ENCODE measurements at places on chromosomes 4 and X. TPM values are rescaled to one million over a fixed set of nuclear protein-coding genes. Genes with fewer than 3 reads are reported as not detected.

GRCh38 chr4:75844151-75844662 lies 58.0 kb downstream of the PPEF2 start:
- no peaks in the 10 kb centered on the region for H3K4me1 ChIP-seq

The AREG gene
- total RNA-seq, result 0.52 TPM

DNA sequence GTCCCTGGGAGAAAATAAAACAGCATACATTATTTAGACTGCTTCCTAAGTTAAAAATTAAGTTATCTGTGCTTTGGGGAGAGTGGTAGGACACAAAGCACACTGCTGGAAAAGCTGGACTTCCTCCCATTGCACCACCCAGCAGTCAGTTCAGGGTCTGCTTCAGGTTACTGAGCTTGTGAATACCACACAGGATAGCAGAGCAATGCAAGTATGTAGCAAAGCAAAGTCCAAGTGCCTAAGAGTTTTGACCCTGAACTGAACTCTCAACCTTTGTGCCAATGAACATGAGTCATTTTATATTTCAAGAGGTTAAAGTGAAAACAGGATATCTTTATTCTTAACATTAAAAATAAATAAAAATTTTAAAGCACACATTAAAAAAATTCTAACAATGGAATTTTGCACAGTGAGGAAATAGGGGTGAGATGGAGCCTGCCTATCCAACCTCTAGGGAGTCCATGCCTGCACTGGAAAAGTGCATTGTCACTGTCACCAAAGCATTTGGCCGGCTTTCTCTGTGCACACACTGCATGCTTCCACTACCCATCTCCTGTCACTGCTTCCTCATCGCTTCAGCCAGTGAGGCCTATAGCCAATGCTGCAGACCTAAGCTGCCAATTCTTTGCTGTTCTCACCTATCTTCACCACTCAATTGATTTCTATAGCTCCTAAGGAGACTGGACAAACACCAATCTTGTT lies 50.9 kb downstream of the ABCG2 start:
- H3K27ac ChIP-seq, result no peak overlapping the region
- H3K4me3 ChIP-seq, result no peak overlapping the region
- H3K27me3 ChIP-seq, result peaks cover 3% of the 10 kb centered on the region
- H3K36me3 ChIP-seq, result no peaks in the 10 kb centered on the region

- no peak overlapping the region for H3K27ac ChIP-seq
- peaks cover 3% of the 10 kb centered on the region for H3K4me1 ChIP-seq
- no peaks in the 10 kb centered on the region for H3K36me3 ChIP-seq
These were observed 36.8 kb downstream of the RTL5 start for GRCh38 chrX:72094894-72095293.

GRCh38 chrX:6460893-6461490 lies 73.9 kb downstream of the VCX3A start:
- no peaks in the 10 kb centered on the region for H3K27me3 ChIP-seq
- DNase-seq, result no peak
- no peak overlapping the region for H3K27ac ChIP-seq
- no peaks in the 10 kb centered on the region for H3K4me1 ChIP-seq

The CTBP1 gene
- 189 TPM for total RNA-seq

DNA sequence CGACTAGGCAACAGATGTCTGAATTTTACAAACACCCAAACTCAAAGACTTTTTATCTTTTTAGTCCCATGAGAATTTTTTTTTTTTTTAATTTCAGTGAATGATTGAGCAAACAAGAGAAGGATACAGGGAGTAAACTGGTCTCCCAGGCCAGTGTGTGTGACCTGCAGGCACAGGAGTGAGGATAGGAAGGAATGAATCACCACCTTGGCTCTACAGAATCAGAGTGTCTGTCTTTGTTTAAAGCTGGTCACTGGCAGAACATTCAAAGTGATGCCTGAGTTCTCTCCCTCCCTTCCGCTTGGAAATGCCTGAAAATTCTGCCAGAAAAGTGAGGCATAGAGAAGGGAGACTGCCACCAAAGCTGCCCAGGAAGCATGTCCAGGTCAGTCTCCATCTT lies 69.5 kb downstream of the PARM1 start:
- no peaks in the 10 kb centered on the region for H3K36me3 ChIP-seq
- H3K27me3 ChIP-seq, result peaks cover 3% of the 10 kb centered on the region
- H3K27ac ChIP-seq, result no peak overlapping the region
- no peak overlapping the region for H3K4me3 ChIP-seq

- no peak for DNase-seq
- H3K4me3 ChIP-seq, result no peak overlapping the region
- no peak overlapping the region for H3K27ac ChIP-seq
These were observed 100.7 kb downstream of the EFNB1 start for GRCh38 chrX:68929332-68930150.

- H3K4me1 ChIP-seq, result peaks cover 9% of the 10 kb centered on the region
- H3K27me3 ChIP-seq, result no peaks in the 10 kb centered on the region
- H3K4me3 ChIP-seq, result no peak overlapping the region
These were observed 827 bp upstream of the RTL3 start for GRCh38 chrX:78659955-78660354.

The NOX1 gene
- not detected for total RNA-seq

The MAGEC1 gene
- not detected for total RNA-seq

- H3K27me3 ChIP-seq, result peaks cover 2% of the 10 kb centered on the region
- no peaks in the 10 kb centered on the region for H3K4me1 ChIP-seq
These were observed 59.6 kb upstream of the RASSF6 start for GRCh38 chr4:73679836-73680235.

DNA sequence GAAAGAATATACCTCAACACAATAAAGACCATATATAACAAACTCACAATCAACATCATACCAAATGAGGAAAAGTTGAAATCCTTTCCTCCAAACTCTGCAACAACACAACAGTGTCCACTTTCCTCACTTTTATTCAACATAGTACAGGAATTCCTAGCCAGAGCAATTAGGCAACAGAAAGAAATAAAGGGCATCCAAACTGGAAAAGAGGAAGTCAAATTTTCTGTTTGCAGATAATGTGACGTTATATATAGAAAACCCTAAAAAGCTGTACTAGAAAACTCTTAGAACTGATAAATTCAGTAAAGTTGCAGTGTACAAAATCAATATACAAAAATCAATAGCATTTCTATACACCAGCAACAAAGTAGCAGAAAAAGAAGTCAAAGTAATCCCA lies 107.6 kb downstream of the SOWAHB start:
- no peaks in the 10 kb centered on the region for H3K4me1 ChIP-seq
- H3K27ac ChIP-seq, result no peak overlapping the region
- H3K27me3 ChIP-seq, result peaks cover 9% of the 10 kb centered on the region
- H3K4me3 ChIP-seq, result no peak overlapping the region
- DNase-seq, result no peak

- H3K27me3 ChIP-seq, result peaks cover 20% of the 10 kb centered on the region
- no peaks in the 10 kb centered on the region for H3K4me1 ChIP-seq
- H3K4me3 ChIP-seq, result no peak overlapping the region
- H3K27ac ChIP-seq, result no peak overlapping the region
- no peak for DNase-seq
These were observed 12.7 kb upstream of the AADAT start for GRCh38 chr4:170102426-170102825.

The LDB2 gene
- total RNA-seq, result not detected

DNA sequence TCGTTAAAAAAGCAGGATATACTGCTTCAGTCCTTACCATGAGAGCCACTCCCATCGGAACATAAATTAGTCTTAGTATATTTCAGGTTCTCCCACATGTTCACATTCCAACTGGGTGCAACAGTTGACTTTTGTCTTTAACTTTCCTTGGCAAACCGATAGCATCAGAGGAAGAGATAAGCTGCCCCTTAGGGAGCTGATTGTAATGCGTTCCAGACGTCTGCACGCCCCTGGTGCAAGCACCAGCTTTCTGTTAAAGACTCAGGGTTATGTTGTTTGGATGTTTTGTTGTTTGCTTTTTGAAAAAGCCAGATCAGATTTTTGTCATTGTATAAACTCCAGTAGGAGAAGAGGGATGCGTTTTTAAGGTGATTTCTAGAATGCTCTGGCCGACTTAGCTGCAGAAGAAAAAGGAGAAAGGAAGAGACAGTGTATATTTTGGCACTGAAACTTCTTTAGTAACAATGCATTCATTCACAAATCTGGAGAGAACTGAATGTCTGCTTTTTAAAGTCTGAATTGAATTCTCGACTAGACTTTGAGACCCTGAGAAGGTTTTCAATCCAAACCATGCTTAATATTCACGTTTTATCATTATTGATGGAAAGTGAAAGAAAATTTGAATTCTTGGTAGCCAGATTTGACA lies 160.9 kb downstream of the CBR4 start:
- H3K4me3 ChIP-seq, result no peak overlapping the region
- no peaks in the 10 kb centered on the region for H3K36me3 ChIP-seq
- peaks cover 10% of the 10 kb centered on the region for H3K27me3 ChIP-seq
- no peak overlapping the region for H3K27ac ChIP-seq
- no peak for DNase-seq
- no peaks in the 10 kb centered on the region for H3K4me1 ChIP-seq

DNA sequence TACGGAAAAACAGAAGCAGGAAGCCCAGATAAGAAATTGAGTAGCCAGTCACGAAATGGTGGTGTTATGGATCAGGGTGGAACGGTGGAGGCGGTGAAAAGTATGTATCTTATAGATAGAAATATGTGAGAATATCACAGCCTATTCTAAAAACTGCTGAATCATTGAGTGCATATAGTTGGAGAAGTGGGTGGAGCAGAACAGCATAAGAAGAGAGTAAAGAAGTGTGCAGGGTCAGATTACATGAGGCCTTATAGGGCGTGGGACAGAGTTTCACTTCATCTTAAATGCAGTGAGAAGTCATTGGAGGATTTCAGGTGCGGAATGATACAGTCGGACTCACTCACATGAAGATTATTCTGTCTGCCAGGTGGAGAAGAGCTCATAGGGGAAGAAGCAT lies 293.1 kb downstream of the TRIML1 start:
- no peaks in the 10 kb centered on the region for H3K4me1 ChIP-seq
- H3K36me3 ChIP-seq, result no peaks in the 10 kb centered on the region
- H3K4me3 ChIP-seq, result no peak overlapping the region
- H3K27me3 ChIP-seq, result no peaks in the 10 kb centered on the region
- DNase-seq, result no peak

- no peak overlapping the region for H3K4me3 ChIP-seq
- no peak for DNase-seq
- H3K36me3 ChIP-seq, result no peaks in the 10 kb centered on the region
- no peaks in the 10 kb centered on the region for H3K27me3 ChIP-seq
- no peak overlapping the region for H3K27ac ChIP-seq
- no peaks in the 10 kb centered on the region for H3K4me1 ChIP-seq
These were observed 130.6 kb upstream of the FAT1 start for GRCh38 chr4:186854256-186854655.

The SLC9B1 gene
- 6.4 TPM for total RNA-seq

DNA sequence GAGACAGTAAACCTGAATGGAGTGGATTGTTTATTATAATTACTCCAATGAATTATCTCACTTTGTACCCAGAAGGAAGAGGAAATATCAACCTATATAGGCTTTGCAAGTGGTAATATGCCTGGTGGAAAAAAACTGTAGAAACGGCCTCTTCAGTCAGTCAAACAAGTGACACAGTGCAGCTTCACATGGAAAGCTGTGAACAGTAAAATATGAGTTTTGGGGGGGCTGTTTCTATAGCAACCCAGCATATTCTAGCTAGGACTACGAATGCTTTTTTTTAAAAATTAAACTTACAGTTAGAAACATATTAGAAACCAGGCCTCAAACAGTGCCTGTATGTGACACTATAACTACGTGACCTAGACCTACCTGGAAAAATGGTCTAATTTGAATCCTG lies 150.1 kb downstream of the PPP1R2C start:
- no peaks in the 10 kb centered on the region for H3K36me3 ChIP-seq
- DNase-seq, result no peak
- H3K4me3 ChIP-seq, result no peak overlapping the region
- H3K27ac ChIP-seq, result no peak overlapping the region

DNA sequence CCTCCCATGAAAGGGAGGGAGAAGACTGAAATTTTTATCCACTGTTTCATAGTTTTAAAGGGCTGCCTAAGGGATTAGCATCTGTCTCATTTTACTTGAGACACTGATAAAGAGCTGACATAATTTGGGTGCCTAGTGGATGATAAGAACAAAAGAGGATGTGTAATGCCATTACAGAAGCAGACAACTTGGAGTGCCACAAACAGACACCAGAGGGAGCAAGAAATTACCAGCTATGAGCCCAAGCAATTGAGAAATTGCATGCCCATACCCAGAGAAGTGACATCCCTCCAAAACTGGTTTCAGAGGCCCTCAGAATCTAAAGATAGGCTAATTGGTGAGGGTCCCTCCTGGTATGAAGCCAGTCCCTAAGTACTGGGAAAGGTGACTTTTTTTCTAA lies 38.5 kb upstream of the POU3F4 start:
- no peak for DNase-seq
- no peaks in the 10 kb centered on the region for H3K4me1 ChIP-seq
- H3K27ac ChIP-seq, result no peak overlapping the region
- no peaks in the 10 kb centered on the region for H3K36me3 ChIP-seq

GRCh38 chr4:21097026-21097425 lies 396.8 kb downstream of the PACRGL start:
- DNase-seq, result no peak
- H3K27me3 ChIP-seq, result no peaks in the 10 kb centered on the region
- no peak overlapping the region for H3K27ac ChIP-seq
- H3K4me1 ChIP-seq, result no peaks in the 10 kb centered on the region
- no peak overlapping the region for H3K4me3 ChIP-seq

The ADH7 gene
- total RNA-seq, result not detected

The TCP11X2 gene
- total RNA-seq, result not detected

GRCh38 chr4:41538017-41538733 lies at the start of gene LIMCH1:
Gene LIMCH1 (plus strand): TSS chr4:41538157. CDS start chr4:41605996, 67,839 bp downstream.
- H3K4me1 ChIP-seq, result no peaks in the 10 kb centered on the region
- no peak within 1 kb of the TSS for H3K27ac ChIP-seq
- no peak for DNase-seq
- H3K36me3 ChIP-seq, result no peaks in the 10 kb centered on the region

The TCEAL9 gene
- 2.0 TPM for total RNA-seq

GRCh38 chr4:187304133-187304532 lies 580.5 kb upstream of the FAT1 start:
- DNase-seq, result no peak
- H3K27me3 ChIP-seq, result no peaks in the 10 kb centered on the region
- H3K4me3 ChIP-seq, result no peak overlapping the region
- H3K36me3 ChIP-seq, result no peaks in the 10 kb centered on the region
- no peaks in the 10 kb centered on the region for H3K4me1 ChIP-seq
- H3K27ac ChIP-seq, result no peak overlapping the region
